Activated CD4-positive, alpha-beta T cell treated with anti-CD3 and anti-CD28 coated beads for 36 hours (primary cell): ENCODE measurements at places on chromosomes 2 and 18. TPM values are rescaled to one million over a fixed set of nuclear protein-coding genes. Genes with fewer than 3 reads are reported as not detected.

ASAP2 gene
- 0.21 TPM for total RNA-seq

GRCh38 chr2:240401308-240401707 is 34.2 kb upstream of the GPC1 start:
- no peak for DNase-seq

DNA sequence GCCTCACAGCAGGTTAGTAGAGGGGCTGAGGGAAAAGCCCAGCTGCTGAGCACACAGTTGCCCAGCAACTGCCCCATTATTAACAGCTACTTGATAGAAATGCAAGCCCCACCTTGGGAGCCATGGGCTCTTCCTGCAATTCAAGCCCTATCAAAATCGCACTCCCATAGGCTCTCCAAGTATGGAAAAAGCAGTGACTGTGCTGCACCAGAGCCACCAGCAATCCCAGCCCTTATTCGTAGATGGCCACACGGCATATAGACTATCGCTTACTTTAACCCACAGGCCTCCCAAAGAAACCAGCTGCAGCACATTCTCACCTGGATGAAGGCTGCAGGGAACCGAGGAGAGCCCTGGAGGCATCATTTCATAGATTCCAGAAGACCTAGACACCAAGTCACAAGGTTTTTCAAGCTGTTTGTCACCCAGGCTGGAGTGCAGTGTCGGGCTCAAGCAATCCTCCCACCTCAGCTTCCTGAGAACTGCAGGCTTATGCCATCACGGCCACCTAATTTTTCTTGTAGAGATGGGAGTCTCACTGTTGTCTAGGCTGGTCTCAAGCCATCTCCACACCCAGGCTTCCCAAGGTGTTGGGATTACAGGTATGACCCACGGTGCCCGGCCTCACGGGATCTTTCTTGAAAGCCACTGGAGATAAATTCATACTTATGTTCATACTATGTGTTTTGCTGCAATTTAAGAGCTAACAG is 11.3 kb downstream of the NCL start:
- DNase-seq: peak; percentile 26

DNA sequence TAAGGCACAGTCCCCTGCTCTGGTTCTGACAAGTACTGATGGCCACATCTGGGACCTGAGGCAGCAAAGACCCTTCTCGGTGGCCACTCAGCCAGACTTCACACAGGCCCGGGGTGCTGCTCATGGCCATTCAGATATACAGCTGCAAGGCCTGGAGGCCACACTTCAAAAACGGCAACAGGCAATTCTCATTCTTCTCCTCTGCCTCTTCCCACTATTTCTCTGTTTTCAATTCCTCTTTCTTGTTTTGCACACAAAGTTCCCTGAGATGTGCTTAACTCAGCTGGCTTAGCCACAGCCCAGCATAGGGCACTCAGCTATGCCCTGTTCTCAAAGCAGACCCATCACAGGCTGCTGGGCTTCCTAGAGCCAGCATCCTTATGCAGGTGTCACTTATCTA is 29.9 kb downstream of the PTPN18 start:
- DNase-seq: no peak

SERPINB4 gene
- not detected for total RNA-seq

DNA sequence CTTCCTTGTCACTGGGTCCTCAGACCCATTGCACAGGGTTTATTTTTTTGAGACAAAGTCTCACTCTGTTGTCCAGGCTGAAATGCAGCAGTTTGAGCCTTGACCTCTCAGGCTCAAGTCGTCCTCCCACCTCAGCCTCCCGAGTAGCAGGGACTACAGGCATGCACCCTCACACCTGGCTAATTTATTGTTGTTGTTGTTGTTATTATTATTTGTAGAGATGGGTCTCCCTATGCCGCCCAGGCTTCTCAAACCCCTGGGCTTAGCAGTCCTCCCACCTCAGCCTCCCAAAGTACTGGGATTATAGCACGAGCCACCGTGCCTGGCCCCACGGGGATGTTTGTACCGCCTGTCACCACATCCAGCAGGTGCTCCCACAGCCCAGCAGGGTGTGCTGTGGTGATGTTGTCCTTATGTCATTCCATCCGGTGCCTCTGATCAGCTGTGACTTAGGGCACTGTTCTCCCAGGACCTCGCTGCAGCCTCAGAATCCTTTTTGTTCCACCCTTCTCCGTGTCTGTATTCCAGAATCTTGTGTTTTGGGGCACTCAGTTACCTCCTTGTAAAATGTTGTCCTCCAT is 182.3 kb downstream of the INO80D start:
- DNase-seq: peak; percentile 32

- DNase-seq: no peak
Observed at GRCh38 chr2:8242739-8243138, 439.1 kb upstream of the ID2 start.

DNA sequence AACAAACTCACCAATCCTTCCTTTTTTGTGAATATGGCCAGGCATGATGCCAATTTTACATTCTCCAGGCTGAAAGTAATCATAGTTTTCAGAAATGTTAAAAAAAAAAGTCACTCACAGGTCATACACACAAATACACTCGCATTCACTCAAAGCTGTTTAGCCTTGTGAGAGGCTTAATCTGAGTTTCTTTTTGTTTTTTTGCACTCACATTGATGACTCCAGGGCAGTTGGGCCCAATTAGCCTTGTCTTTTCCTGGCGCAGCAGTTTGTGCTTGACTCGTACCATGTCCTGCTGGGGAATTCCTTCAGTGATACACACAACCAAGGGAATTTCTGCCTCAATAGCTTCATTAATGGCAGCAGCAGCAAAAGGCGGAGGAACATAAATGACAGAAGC is 18.0 kb downstream of the SUCLG1 start:
- DNase-seq: no peak

GRCh38 chr2:20476950-20477349 is 30.1 kb downstream of the RHOB start:
- DNase-seq: no peak

DNA sequence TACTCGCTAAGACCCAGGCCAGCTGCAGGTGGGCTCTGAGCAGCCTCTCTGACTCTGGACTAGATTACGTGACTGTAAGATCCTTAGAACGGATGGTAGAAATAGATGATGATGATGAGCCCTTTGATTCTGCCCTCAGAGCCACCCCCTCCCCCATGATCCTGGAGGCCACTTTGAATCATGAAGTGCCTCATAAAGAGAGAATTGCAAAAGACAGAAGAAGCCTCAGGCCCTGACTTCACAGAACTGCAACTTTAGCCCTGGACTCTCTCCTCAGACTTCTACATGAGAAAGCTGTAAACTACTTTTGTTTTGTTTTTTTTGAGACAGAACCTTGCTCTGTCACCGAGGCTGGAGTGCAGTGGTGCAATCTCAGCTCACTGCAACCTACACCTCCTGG is 15.4 kb upstream of the TET3 start:
- peak; percentile 67 for DNase-seq

ALPP gene
- total RNA-seq: not detected

DNAH7 gene
- not detected for total RNA-seq

DNA sequence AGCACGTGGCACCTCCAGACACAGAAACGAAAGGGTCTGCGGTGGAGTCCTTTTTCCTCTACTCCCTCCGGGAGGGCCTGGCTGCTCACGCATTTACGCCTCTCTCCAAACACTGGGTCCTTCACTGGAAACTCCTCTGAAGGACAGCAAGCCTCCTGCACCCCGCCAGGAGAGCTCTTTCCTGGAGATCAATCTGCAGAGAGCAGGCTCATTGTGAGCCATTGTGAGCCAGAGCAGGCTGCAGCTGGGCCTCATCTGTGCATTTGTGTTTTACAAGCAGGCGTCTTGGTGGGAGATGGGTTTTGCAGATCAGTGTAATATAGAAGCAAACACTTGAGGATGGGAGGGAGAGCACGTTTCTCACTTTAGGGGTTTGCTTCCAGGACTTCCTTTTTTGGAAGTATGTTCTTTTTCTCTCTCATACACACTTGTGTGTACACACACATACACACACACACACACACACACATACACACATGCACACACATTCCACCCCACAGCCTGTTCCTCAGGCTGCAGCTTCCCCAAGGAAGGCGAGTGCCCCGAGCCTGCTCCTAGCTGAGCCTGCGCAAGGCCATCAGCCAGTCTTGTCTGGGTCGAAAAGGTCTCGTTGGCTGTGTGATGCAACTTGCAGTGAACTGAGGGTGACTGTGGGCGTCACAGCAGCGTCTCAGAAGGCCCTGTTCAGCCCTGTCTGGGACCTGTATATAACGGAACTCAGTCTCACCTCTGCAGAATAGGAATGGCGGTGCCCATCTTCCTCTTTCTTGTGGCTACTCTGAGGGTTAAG is 163.5 kb downstream of the GLI2 start:
- no peak for DNase-seq

DNA sequence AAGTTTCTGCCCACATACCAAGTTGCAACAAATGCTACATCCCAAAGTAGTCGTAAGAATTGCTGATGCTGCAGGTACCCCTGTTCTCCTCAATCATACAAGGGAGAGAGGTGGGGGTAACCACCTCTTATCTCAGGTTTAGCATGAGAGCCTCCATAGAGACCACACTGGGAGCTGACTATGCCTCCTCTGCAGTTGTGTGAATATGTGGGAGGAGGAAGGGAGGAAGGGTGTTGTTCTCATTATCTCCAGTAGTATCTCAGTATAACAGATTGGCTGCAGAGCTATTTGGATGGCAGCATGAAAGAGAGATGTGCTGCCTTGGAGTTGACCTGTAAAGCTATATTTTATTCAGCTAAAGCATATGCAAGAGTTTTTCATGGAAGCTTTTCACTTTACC is 690.7 kb downstream of the KCNJ3 start:
- DNase-seq: no peak

DNA sequence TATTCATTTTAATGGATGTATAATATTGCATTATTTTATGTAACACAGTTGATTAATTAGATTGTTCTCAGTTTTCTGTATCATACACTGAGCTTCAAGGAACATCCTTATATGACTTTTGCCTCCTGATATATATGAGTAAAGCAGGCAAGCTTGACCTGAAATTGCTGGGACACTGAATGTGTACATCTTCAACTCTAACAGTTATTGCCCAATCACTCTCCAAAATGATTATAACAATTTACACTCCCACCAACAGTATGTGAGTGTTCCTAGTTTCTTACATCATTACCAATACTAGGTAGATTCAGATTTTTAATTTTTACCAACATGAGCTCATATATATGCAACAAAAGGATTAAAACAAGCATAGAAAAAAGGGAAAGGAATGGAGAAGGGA is 379.4 kb downstream of the SETBP1 start:
- DNase-seq: no peak

DNA sequence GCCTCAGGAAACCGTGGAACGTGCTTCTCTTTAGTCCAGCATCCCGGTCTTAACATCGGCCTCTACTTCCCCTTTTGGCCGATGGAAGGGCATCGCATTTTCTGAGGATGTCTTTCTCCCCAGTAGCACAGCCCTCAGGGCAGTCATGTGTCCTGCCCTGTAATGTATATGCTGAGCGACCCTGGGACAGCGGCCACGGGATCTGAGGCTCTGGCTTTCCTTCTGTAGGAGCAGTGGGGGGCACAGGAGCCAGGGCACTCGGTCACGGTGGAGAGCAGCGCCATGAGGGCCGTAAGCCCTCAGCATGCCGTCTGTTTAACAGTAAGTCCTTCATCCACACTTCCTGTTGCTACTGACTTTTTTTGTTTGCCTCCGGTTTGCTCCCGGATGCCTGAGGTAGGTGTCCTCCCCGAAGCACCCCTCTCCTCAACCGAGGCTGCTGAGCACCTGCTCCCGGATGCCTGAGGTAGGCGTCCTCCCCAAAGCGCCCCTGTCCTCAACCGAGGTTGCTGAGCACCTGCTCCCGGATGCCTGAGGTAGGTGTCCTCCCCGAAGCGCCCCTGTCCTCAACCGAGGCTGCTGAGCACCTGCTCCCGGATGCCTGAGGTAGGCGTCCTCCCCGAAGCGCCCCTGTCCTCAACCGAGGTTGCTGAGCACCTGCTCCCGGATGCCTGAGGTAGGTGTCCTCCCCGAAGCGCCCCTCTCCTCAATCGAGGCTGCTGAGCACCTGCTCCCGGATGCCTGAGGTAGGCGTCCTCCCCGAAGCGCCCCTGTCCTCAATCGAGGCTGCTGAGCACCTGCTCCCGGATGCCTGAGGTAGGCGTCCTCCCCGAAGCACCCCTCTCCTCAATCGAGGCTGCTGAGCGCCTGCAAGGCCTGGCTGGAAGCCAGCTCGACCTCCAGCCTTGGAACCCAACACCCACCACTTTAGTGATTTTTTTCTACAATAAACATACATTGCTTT is 169.3 kb downstream of the HDAC4 start:
- DNase-seq: no peak

LCT gene
- 0.16 TPM for total RNA-seq

KCNJ3 gene
- not detected for total RNA-seq
